NCI-H524 (cell line): ENCODE measurements at places on chromosomes 3 and 15.

DNA sequence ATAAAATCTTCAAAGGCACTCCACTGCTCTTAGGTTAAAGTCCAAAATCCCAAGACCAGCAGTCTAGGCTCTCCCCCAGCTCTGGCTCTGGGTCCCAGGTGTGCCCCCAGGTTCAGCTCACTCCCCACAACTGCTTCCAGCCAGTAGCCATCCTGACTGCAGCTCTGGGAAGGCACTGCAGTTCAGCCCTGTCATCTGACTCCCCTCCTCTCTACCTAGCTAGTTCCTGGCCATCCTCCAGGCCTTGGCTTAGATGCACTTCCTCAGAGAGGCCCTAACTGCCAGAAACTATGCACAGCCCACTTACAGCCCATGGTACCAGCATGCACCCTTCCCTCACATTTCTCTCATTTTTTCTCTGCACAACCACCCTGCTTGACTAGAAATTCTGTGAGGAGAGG lies 25.5 kb downstream of the TBC1D2B start:
- peak; percentile 21 for DNase-seq

DNA sequence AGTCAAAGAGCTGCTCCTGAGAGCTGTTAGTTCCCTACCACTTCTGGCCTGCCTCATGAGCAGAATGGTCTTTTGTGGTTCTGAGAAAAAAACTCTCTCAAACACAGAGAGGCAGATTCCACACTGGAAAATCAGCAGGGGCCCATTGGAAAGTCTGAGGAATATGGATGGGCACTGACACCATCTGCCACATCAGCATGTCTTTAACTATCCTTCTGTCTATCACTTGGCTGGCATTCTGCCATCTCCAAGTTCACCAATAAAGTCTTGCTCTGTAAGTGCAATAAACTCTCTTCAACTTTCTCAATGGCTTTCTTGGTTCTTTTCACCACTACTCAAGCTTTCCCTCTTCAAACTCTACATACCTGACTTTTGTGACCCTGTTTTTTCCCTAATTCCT lies 101.3 kb upstream of the GALNT15 start:
- peak; percentile 69 for DNase-seq

DNA sequence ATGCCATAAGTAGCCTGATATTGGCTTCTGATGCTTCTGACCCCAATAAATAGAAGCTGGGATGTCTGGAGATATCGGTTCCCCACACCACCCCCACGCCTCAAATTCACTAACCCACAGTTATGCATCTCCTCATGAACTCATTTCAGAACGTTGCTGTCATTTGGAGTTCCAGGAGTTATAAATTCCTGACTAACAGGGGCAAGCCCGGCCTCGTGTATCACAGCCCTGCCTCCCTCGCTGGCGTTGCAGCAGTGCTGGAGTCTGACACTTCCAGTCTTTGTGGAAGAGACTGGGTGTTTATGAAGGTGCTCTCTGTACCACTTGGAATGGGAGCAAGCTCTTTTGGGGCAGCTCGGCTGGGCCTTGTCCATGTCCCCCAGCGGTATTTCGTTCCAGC lies 101.0 kb downstream of the ANP32A start:
- DNase-seq = no peak

GRCh38 chr3:123524981-123525380 lies 59.9 kb downstream of the HACD2 start:
- no peak for DNase-seq

DNA sequence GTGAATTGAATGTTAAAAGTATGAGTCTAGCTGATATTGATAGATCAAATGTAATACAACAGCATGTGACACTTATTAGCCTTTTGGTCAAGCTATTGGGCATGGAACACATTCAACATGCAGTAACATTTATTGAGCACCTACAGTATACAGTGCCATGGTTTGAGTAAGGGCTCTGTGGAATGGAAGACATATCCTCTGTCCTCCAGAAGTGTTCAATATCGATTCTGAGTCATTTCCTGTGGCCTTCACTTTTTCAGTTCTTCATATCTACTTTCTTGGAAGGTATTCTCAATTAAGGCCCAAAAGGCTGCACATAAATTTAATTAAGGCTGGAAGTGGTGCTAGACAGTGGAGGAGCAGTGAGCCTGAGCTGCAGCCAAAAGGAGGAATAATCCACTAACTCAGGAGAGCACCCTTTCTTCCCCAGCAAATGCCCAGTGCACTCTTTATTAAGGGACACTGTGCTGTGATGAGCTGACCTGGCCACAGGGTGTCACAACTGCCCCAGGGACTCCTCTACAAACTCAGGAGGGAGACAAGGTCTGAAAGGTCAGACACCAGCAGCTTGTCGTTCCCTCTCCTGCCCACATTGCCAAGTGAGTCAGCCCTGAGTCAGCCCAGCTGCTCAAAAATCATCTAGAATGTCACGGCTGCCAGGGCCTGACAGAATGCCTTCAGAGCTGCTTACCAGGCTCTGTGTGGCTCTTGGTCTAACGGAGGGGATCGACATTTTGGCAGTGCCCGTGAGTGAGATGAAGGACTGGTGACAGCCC lies 544.8 kb downstream of the AGBL1 start:
- DNase-seq = peak; percentile 74

GRCh38 chr3:194744826-194745225 lies 59.1 kb downstream of the FAM43A start:
- no peak for DNase-seq

DNA sequence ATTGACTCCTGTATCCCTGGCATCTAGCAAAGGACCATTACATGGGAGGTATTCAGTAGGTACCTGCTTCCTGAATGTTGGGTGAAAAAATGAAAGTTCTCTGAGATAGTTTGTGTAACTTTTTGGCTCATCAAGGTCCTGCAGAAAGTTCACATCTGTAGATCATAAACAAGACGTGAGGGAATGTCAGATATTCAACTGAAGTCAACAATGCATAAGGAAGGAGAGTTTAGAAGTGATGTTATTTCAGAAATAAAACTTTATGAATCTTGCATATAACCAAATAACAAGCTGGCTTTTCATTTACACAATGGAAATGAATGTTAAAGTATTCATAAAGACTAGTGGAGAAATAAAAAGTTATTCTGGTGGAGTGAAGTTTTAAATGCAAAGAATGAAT lies 73.4 kb upstream of the RBMS3 start:
- DNase-seq = no peak

- no peak for DNase-seq
Measured at GRCh38 chr3:97896129-97896528, 74.3 kb downstream of the CRYBG3 start.

- DNase-seq = no peak
Measured at GRCh38 chr3:17044855-17045254, 160.1 kb downstream of the PLCL2 start.

GRCh38 chr15:80072285-80072994 lies 13.0 kb downstream of the ZFAND6 start:
- peak; percentile 80 for DNase-seq

DNA sequence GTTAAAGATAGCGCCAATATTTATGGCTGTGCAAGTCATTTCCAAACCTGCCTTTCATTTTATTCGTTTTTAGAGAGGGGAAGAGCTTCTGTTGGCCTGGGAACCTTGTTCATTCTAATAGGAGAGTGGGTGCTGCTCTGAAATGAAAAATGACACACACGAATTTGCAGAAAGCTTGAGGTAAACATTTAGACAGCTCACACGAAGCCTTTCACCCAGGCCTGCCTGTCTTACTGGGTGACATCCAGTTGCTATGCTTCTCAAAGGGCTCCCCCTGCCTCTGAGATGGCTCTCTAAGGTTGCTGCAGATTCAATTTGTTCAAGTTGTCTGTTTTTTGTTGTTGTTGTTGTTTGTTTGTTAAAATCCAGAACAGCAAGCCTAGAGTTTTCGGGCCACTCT lies 18.2 kb downstream of the PEX5L start:
- peak; percentile 36 for DNase-seq

GRCh38 chr15:49984436-49984835 lies 134.6 kb downstream of the ATP8B4 start:
- DNase-seq = no peak

DNA sequence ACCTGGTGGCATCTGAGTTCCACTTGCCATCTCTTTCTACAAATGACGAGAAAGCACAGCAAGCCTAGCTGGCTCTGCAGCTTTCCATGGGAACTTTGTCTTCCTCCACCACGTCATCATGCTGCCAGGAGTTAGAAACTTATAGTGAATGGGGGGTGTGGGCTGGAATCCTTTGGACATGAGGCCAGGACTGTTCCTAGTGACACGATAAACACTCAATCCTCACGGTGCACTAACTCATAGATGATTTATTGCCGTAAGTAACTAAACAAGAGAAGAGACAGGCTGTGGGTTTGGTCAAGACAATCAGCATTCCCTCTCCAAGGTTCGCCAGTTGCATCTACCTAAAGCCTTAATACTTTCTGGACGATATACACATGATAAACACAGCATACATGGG lies 50.6 kb downstream of the OXNAD1 start:
- DNase-seq = no peak

GRCh38 chr3:80618295-80619256 lies 850.8 kb upstream of the ROBO1 start:
- DNase-seq = no peak

- no peak for DNase-seq
Measured at GRCh38 chr3:55617385-55617784, 130.3 kb upstream of the WNT5A start.

- peak; percentile 28 for DNase-seq
Measured at GRCh38 chr3:154018100-154018696, 103.0 kb upstream of the ARHGEF26 start.

DNA sequence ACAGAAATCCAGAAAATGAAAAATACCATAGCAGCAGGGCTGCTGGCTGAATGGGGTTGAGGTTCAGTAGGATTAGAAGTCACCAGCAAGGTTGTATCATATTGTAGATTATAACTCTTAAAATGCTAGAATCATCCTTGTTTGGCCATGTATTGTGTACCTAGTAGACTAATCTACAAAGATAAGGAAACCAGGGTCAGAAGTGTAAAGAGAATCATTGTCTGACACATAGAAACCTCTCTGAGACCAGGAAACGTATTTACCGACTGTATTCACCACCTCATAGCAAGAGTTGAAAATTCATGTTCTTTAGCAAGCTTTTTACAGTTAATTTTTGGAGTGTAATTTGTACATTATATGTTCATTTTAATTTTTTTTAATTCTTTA lies 168.8 kb downstream of the ECT2 start:
- no peak for DNase-seq

- DNase-seq = no peak
Measured at GRCh38 chr15:63972801-63973200, 73.5 kb downstream of the DAPK2 start.

DNA sequence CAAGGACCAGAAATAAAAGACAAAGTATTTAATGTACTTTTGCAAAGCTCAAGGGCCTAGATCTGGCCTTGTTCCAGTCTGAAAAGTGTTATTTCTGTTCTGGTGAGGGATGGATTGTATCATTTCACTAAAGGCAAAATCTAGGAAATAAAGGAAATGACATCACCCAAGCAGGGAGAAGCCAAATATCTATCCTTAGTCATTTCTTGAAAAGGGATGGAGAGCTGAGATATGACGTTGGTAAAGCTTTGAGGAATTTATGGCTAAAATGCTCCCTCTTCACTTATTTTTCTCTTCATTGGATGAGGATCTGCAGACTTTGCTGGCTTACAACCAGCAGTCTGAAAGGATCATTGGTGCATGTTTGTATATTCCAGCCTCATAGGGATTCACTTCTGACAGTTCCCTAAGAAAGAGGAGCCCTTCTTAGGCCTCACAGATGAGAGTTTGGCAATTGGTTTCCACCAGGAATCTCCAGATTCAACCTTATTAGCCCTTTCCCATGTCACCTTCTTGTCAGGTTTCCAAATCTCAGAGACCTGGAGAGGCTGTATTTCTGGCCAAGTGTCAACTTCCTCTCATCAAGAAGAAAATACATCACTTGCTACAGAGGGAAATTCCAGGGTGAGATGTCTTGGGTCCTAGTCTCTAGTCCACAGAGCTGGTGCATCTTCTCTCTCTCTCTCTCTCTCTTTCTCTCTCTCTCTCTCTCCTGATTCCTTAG lies 93.7 kb upstream of the BOC start:
- DNase-seq = no peak

DNA sequence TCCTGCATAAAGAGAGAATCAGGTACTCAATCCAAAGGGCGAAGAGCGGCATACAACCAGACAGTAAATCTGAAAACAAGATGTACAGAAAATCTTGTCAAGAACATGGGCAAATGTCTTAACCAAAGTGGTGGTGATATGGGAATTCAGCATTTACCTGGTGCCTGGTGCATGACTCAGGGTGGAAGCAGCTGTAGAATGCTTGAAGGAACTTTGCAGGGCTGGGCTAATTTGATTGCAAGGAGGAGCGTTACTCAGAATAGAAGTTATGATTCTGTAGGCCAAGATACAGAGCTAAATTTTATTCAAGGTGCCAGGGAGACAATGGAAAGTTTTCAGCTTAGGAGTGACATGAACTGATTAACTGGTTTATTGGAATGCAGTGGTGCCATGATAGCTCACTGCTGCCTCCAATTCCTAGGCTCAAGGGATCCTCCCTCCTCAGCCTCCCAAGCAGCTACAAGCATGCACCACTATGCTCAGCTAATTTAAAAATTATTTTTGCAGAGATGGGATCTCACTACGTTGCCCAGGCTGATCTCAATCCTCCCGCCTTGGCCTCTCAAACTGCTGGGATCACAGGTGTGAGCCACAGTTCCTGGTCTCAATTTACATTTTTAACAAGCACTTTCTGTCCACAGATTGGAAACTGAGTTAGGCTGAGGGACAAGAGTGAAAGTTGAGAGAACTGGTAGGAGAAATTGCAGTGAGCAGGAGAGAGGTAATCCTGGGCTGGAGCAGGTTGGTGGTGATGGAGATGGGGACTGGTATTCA lies 91.5 kb upstream of the TBC1D5 start:
- no peak for DNase-seq

- DNase-seq = no peak
Measured at GRCh38 chr3:142595581-142595950, 627 bp upstream of the PLS1 start.

DNA sequence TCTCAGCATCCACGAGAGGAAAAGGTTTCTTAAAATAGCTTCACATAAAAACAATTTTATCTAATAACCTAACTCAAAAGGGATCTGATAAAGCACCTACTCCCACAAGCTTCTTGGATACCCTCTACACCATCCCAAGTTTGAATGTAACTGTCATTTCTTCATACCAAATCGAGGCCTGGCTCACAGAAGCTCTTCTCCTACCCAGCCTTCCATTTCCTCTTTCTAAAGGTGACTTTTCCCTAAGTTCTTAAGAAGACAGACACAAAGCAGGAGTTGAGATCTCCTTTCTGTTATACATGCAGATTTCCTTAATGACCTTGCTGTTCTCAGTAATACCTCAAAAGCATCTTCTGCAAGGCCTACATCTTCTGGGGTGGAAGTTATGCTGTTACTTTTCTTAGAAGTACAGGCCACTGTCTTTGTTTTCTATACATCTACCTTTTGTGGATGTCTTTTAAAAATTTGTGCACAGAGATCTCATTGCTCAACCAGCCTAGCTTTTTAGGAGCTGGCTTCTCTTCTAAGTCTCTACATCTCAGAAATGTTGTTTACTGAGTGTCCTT lies 3.4 kb upstream of the LRRIQ4 start:
- DNase-seq = no peak

- peak; percentile 75 for DNase-seq
Measured at GRCh38 chr15:40104865-40105516, 3.7 kb downstream of the BMF start.

- peak; percentile 94 for DNase-seq
Measured at GRCh38 chr15:90249203-90249863, at the start of gene TTLL13. TTLL13 (plus strand) TSS chr15:90249556; CDS start chr15:90250631, 1,075 bp downstream.

- no peak for DNase-seq
Measured at GRCh38 chr15:96264351-96264798, 66.1 kb upstream of the NR2F2 start.
